AG10803 (cell line): ENCODE measurements at places on chromosomes 11 and 22.

GRCh38 chr11:64001484-64002420 lies 15.5 kb downstream of the OTUB1 start:
- no peak for DNase-seq

- DNase-seq = peak; percentile 76
These were observed 28.4 kb downstream of the CCDC90B start for GRCh38 chr11:83257761-83258168.

GRCh38 chr11:65279741-65280440 lies 18.1 kb downstream of the POLA2 start:
- DNase-seq = peak; percentile 95

DNA sequence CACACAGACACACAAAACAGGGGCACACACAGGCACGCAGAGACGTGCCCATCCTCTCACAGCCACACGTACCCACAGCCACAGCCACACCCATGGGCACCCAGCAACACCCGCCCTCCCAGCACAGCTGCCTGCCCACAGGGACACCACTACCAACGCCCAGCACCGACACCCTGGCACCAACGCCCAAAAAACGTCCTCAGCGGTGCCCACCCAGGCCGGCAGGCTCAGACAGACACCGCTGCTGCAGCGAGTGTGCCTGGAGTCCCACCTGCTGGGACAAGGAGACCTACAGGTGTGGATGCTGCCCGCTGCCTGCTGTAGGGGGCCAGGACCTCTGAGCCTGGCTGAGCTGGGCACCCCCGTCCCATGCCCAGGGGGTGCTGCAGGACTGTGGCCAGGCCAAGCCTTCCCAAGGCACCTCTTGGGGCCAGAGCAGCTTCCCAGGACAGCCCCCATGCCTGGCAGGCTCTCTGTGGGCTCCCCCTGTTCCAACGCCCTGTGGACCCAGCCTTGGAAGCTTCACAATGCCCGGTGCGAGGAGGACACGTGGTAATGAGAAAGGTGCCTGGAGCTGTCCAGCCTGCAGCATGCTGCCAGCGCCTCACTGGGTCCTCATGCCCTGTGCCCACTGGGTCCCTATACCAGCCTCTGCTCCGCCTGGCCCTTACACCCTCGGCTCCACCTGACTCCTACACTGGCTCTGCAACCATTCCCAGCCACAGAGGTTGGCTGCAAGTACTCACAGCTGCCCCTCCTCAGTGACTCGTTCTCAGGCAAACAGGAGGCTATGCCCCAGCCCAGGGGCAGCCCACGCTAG lies 45.8 kb upstream of the TH start:
- no peak for DNase-seq

- DNase-seq = no peak
These were observed 90.3 kb upstream of the SEZ6L start for GRCh38 chr22:26079009-26079408.

- peak; percentile 23 for DNase-seq
These were observed 537 bp downstream of the EP300 start for GRCh38 chr22:41092847-41093411.

GRCh38 chr11:56783448-56784041 lies 35.0 kb upstream of the OR9G4 start:
- peak; percentile 64 for DNase-seq

DNA sequence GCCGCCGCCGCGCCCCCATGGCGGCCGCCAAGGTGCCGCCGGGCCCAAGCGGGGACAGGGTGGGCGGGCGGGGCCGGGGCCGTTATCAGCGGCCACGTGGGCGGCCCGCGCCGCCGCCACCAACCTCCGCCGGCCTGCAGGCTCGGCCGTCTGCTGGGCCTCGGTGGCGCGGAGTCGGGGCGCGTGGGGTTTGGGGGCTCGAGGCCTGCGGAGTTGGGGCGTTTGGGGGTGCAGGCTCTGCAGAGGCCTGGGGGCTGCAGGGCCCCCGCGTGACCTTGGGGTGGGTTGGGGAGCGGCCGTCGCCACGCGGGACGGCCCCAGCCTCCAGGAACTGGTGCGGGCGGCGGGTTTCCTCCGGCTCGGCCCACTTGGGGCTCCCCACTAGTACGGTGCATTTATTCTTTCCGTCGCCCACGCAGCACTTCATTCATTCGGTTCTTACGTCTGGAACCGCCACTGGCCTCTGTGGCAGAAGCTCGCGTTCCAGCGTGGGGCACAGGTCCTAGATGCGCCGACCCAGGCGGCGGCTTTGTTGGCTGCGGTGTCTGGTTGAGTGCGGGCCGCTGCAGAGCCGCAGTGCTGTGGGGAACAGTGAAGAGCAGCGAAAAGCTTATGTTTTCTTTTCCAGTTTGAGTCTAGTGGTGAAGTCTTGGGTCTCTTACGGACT lies 740 bp upstream of the TRMT2A start:
- DNase-seq = peak; percentile 29

DNA sequence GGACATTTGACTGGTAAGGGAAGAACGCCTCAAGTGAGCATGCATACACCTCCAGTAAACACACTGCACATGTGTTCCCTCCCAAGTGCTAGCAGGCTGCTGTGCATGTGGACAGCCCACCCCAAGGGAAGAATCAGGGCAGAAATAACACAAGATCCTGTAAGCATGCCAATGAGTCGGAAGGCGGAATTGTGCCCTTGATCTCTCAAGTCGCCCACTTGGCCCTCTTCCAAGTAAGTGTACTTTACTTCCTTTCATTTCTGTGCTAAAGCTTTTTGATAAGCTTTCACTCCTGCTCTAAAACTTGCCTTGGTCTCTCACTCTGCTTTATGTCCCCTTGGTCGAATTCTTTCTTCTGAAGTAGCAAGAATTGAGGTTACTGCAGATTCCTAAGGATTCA lies 139.6 kb downstream of the TRPC6 start:
- no peak for DNase-seq

DNA sequence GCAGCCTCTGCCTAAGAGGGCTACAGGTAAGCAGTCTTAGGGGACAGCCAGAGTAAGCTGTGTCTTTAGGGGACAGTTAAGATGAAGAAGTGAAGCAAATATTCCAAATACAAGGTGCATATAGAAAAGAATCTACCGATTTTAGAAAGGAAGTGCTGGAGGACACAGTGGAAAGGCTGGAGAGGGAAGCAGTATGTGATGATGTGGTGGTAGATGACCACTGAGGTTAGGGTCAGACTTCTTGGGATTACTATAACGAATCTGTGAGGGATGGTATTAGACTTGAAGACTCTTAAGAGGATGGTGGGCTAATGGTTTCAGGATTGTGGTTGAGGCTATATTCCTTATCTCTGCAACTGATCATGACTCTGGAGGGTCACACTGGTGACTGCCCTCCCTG lies 40.0 kb upstream of the PHOX2A start:
- no peak for DNase-seq

DNA sequence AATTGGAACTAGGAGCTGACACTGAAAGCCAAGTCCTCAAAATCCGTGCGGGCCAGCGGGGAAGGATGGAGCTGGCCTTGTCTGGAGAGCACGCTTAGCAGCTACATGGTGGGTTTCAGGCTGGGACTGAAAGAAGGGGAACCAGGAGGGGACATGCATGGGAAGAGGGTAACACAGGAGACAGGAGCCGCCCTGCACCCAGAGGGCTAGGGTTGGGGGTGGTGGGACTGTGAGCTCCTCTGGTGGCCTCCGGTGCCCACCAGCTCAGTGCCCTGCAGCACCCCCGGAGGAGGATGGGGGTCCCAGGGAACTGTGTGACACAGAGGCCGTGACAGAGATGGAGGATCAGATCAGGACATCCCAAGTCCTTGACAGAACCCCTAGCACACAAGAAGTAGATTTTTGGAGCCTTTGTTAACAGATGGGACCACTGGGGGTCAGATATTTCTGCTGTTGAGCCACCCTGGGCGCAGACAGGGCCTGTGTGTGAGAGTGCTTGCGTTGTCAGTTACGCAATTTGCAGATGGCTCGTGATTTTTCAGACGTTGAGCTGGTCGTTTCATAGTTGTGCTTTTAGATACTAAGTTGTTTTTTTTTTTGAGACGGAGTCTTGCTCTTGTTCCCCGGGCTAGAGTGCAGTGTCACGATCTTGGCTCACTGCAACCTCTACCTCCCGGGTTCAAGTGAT lies 21.3 kb upstream of the GRAMD4 start:
- DNase-seq = peak; percentile 30

GRCh38 chr22:36356708-36357624 lies 30.8 kb downstream of the MYH9 start:
- no peak for DNase-seq

DNA sequence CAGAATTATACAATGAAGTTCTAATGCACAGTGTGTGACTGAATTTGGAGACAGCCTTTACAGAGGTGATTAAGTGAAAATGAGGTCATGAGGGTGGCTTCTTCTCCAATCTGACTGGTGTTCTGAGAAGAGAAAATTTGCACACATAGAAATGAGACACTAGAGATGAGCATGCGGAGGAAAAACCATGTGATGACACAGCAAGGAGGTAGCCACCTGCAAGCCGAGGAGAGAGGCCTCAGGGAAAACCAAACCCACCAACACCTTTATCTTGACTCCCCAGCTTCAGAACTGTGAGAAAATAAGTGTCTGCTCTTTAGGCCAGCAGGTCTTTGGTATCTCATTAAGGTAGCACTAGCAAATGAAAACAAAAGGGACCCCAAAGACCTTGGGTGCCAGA lies 93.2 kb downstream of the GGTLC2 start:
- no peak for DNase-seq

DNA sequence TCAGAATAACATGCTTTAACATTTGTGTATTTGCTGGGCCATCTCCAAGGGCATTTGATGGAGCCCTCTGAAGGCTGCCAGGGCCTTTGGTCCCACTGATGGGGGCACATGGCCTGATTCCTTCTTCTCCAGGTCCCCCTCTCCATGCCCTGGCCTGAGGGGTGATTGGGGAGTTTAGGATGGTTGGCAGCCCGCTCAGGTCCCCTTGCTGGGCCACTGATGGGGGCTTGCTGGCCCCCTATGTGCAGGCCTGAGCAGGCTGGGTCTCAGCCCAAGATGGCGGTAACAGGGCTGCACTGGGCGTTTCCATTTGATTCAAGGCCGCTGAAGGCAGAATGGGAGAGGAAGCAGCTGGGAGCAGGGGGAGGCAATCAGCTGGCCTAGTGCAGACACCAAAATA lies 113.7 kb upstream of the NECTIN1 start:
- no peak for DNase-seq

GRCh38 chr22:17945156-17945887 lies 79.0 kb downstream of the MICAL3 start:
- no peak for DNase-seq

DNA sequence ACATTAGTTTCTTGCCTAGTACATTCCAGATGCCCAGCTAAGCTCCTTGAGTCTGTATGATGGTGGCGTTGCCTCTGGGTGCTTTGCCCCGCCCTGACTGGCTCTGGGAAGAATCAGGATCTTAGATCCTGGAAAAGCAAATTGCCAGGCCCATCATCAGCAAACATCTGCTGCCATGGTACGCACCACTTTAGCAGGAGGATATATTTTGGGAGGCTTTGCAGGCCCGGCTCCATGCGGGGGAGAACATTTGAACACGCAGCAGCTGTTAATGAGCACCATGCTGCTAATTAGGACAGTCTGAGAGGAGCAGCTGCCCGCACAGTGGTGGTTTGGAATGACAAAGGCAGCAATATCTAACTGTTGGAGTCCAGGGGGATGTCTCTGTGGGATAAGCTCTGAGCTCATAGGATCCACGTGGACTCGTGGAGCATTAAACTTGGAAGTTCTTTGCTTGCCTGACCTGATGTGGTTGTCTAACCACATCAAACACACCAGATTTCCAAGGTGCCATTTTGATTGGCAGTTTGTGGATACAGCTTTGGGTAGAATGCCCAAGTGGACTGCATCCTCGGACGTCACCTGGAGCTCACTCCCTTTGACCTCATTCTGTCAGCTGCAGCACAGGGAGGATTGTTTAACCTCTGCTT lies 217.0 kb upstream of the ZBED5 start:
- no peak for DNase-seq

- DNase-seq = no peak
These were observed 8.1 kb downstream of the P2RX6 start for GRCh38 chr22:21022955-21023614.

DNA sequence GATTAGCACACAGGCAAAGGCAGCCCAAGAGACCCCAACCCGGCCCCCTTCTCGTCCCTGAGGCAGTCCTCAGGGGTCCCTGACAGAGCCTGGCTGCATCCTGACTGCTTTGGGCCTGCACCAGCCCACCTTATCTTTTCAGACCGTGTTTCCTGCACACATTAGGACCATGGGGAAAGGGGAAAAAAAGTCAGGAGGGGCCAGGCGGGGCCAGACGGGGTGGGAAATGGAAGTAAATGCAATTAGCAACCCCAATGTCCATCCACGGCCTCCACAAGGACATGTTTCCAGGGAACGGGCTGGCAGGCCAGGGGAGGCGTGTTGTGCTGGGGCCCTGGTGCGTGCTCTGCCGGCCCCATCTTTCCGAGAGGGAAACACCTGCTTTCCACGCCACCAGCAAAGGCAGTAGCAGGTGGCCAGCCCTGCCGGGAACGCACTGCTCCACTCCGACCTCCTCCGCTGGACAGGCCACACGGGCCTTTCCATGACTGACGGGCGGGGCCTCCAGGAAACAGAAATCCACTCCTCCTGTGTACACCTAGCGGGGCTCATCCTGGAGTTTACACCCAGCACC lies 7.4 kb downstream of the EHD1 start:
- DNase-seq = no peak

- no peak for DNase-seq
These were observed 61.4 kb downstream of the FAM83F start for GRCh38 chr22:40056154-40056553.

- DNase-seq = no peak
These were observed 1.2 kb downstream of the PLA2G3 start for GRCh38 chr22:31139066-31139465.

DNA sequence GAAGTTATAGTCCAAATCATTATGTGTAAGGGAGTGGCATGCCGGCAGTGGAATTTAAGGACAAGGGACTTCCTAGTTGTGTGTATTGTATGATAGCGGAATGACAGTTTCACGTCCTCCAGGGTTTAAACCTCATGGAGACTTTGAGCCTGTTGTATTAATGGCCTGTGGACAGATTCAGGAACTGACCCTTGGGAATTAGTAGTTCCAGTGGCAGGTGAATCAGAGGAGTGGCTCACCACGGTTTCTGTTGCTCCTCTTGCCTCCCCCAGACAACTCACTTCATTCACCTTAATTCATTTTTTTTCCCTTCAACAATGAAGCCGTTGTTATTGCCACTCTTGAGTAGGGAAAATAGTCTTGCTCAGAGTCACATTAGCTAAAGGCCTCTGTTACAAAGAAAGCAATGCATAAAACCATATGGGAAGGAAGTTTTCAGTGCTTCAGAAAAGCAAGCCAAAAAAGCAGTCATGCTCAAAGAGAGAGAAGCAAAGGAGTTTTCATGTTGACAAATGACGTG lies 22.6 kb downstream of the AMOTL1 start:
- peak; percentile 55 for DNase-seq

- DNase-seq = no peak
These were observed 106.0 kb downstream of the TRIM29 start for GRCh38 chr11:120031612-120032600.

- no peak for DNase-seq
These were observed 319.3 kb upstream of the B3GAT1 start for GRCh38 chr11:134731213-134731961.

- no peak for DNase-seq
These were observed 59.8 kb downstream of the PACSIN2 start for GRCh38 chr22:42955087-42955635.

GRCh38 chr11:93396316-93396715 lies 65.8 kb downstream of the DEUP1 start:
- DNase-seq = peak; percentile 36
